ENCODE measurements at places on chromosomes 7 and 10.

- no peak for DNase-seq
Measured at GRCh38 chr10:8069627-8070026, 15.1 kb downstream of the GATA3 start.

- no peak for DNase-seq
Measured at GRCh38 chr10:42988069-42988468, 88.8 kb upstream of the RET start.

DNA sequence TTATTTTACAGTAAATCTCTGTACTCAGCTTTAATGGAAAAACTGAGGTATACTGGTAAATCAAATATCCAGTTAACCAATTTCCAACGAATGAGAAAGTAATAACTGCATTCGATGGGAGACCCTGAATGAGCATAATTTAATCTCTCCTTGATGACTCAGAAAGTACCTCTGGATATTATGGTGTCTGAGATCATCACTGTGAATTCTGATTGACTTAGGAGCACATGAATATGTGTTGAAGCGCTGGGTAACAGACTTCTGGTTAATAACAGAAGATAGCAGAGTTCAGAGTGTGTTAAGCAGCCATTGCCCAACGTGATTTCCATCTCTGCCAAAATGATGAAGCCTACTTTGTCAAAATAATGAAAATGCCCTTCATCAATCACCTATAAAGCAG lies 116.6 kb downstream of the NRP1 start:
- DNase-seq: no peak

- DNase-seq: no peak
Measured at GRCh38 chr7:35697414-35698175, 2.7 kb upstream of the HERPUD2 start.

- no peak for DNase-seq
Measured at GRCh38 chr10:129662426-129662825, 195.4 kb downstream of the MGMT start.

DNA sequence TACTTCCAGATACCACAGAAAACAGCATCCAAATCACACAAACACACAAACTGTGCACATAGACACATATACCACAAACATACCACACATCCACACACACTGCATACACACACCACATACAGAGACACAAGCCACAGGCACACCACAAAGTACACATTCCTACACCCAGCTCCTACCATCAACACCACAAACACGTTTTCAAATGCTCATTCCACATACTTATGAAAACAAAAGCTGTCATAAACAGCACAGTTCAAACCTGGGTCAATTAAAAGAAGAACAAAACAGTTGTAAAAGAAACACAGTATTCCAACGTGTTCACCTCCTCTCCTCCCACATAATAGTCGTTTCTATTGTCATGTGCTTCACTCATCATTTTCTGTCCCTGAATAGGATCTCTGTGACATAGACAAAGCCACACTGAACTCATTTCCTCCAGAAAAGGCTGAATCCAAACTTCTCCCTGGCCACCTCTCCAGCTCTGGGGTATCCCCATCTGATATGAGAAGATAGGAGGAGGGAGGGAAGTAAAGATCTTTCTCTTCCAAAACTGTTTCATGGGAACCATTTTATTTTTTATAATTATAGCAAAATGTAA lies 89.2 kb downstream of the CXCL12 start:
- DNase-seq: no peak

- DNase-seq: no peak
Measured at GRCh38 chr7:5549096-5549763, 125.6 kb upstream of the TNRC18 start.

All from HL-60 (cell line).